ENCODE measurements at places on chromosomes 13 and 19.

DNA sequence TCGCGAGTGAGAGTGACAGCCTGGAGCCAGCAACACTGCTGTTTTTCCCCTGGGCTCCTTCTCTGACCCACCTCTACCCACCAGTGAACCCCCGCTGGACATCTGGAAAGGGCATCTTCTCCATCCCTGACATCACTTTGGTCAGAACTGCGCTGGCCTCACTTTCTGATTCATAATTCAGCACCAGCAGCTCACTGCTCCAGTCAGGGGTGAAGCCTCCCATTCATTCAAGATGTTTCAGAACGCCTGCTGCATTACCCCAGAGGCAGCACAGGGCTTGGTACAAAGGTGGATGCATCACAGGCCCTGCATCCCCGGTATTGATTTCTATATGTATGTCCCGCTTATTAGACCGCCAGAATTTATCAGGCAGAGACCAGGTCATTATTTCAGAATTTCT is 182.8 kb upstream of the TSHZ3 start:
- no peak for DNase-seq

- DNase-seq = peak; percentile 51
These were observed 212.5 kb upstream of the IRS2 start for GRCh38 chr13:109998684-109999533.

DNA sequence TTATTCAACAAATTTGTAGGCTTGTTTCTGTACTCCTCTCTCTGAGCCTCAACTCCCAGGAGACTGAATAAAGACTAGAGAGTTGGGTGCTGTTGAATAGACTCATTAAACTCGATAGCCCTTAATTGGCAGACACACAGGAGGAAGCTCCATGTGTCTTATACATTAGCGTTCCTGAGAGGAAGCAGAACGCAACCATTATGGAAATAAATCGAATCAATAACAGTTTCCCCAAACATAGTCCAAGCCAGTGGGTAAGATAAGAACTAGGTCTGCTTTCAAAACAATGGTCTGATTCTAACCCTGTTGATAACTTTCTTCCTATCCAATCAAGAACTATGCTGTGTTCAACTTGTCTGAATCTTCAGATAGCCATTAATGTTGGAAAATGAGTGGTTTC is 118.1 kb upstream of the FNDC3A start:
- DNase-seq = no peak

GRCh38 chr19:15378534-15379082 is 979 bp downstream of the AKAP8 start:
- peak; percentile 67 for DNase-seq

Data from GM03348 (cell line).